Midbrain (tissue), 1 donor: ENCODE measurements at places on chromosomes 4 and X.

DNA sequence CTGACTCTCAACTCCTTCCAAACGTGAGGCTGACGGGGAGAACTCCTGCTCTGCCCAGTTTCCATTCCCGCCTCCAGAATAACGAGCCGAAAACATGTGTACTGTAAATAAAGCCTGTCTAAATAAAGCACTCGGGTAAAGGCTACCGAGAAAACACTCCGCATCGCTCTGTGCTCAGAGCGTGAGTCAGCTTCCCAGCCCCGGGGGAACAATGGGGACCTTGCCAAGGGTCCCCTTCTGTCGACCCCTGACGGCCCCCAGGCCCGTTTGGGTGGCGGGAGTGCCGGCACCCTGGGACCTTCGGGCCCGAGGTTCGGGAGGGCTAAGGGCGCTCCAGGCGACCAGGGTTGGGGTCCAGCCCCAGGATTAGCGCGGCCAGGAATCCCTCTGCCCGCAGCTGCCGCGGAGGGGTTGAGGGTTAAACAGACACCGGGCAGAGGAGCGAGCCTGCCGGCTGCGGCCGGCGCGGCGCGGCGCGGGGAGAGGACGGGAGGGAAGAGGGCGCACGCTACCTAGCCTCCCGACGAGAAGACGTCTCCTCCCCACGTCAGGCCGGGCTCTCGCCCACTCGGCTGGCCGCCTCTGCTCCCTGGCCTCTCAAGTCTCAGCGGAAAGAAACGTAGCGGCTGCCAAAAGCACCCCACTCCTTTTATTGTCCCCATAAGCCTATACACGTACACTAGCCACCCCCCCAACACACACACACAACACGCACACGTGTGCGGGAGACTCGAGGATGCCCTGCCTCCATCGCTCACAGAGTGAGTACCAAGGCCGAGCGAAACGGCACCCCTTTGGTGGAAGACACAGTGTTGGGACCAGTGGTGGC is 85.5 kb downstream of the BCOR start:
- DNase-seq, result no peak

DNA sequence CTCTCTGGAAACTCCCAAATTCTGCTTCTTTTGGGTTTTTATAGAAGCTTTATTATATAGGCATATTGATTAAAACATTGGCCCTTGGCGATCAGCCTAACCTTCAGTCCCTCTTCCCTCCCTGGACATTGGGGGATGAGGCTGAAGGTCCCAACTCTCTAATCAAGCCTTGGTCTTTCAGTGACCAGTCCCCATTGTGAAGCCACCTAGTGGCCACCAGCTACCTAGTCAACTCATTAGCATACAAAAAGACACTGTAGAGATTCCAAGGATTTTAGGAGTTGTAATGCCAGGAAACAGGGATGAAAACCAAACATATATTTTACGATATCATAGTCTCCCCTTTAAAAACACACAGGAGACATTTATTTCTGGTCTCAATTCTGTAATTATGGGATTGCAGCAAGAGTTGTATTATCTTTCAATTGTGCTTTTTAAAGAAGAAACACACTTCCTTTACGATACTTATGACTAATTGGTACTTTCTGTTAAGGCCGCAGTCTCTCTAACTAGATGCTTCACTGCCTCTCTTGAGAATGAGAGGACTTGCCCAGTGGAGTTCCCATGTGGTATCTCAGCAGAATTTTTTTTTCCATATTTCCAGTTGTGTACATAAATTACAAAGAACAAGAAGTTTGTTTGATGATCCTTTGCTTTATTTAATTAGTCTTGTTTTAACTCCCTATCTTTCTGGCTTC is 58.2 kb downstream of the WDR17 start:
- DNase-seq, result peak; percentile 1

- DNase-seq, result no peak
These were observed 54.7 kb upstream of the ANXA10 start for GRCh38 chr4:168037676-168038075.

GRCh38 chr4:36000941-36001557 is 243.3 kb downstream of the ARAP2 start:
- no peak for DNase-seq

- DNase-seq, result peak; percentile 26
These were observed 219.7 kb downstream of the DCLK2 start for GRCh38 chr4:150297861-150298474.

DNA sequence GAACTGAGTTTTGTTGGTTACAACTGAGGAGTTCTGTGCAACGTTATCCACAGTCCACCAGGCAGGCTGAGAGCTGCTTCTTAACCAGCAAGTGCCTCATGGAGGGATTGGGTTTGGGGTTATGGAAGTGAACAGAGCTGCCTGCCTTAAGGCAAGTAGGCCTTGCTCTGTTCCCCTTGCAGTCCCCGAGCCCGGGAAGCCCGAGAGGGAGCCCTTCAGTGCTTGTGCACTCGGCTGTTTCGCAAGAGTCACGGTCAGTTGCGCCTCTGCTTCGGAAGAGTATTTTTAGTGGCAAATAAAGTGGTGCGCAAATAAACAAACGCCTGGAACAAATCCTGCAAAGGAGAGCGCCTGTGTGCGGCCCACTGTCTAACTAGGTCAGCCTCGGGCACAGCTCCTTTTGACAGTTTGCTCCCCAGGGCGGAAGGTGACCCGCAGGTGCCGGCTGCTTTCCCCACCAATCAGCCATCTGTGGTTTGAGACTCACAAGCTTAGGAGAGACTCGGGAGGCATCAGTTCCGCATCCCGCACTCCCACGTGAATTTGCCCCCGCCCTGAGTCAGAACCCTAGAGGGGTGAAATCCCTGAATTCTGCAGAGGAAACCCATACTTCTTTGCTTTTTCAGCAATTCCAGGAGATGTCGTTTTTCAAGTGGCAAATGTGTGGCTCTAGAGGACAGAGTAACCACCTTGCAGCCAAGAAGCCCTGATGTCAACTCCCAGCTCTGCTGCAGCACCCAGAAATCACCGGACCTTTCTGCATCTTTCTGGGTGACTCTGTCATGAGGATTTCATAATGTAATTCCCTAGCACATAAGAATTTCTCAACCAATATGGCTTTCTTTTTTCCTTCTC is 56.8 kb downstream of the LGI2 start:
- DNase-seq, result no peak

GRCh38 chrX:114152130-114152529 is 431.8 kb upstream of the HTR2C start:
- no peak for DNase-seq

DNA sequence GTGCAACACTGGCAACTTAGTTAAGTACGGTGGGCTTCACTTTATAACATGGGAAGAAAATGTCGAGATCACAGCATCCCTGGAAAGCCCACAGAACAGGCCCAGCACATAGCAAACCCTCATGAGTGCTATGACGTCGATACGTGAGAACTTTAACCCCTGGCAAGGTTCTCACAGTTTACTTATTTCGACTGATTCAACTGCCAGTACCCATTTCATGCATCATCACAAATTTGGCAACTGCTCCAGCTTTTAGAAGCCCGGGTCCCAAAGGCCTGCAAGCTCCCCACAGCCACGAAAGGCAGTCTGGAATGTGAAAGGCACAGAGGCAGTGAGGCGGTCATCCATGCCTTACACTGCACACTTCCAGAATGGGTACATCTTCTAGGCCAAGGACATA is 41.2 kb downstream of the RELL1 start:
- no peak for DNase-seq

GRCh38 chr4:40193016-40193571 is 3.7 kb upstream of the RHOH start:
- DNase-seq, result no peak

GRCh38 chr4:176753049-176753448 is 39.7 kb downstream of the VEGFC start:
- DNase-seq, result no peak

DNA sequence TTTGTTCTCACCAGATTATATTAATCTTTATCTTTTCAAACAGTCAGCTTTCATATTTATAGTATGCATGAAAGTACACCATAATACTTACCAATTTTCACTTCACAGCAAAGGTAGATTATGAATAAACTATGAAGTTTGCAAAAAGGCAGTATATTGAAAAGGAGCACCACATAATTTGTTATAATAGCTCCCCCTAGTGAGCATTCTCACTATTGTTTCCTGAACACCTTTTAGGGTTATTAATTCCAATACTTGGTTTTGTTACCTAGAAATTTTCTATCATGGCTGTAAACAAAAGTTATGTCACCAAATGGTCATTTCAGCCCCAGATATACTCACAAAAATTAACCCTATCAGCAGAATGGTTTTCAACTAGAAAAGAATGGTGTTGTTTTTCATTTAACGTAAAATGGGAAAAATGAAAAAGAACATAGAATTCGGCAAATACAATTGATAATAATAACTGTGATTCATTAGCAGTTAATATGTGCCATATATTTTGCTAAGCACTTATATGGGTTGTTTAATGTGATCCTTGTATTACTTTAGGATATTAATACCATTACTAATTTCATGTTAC is 30.2 kb upstream of the NKX6-1 start:
- peak; percentile 12 for DNase-seq

- no peak for DNase-seq
These were observed 347.8 kb upstream of the PITX2 start for GRCh38 chr4:110970642-110971041.

GRCh38 chr4:121336706-121337105 is 44.1 kb downstream of the QRFPR start:
- DNase-seq, result no peak

- DNase-seq, result peak; percentile 25
These were observed 42.7 kb upstream of the RASSF6 start for GRCh38 chr4:73662709-73663546.

DNA sequence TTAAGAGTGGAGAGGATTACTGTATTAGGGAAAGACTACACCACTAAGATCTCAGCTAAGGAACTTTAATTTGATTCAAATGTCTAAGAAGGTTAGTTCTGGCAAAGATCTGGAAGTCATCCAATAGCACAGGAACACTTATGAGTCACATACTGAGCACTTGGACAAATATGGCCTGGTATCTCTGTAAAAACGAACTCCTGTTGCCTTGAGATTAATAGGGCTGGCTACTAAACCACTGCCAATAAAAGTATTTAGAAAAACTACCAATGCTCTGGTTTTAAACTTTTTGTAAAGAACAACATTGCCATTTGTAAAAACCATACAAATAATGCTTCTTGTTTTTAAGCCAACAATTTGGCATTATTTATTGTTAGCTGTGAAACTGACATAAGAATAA is 70.5 kb downstream of the SEC24D start:
- no peak for DNase-seq

GRCh38 chr4:43959976-43960375 is 488.6 kb downstream of the KCTD8 start:
- no peak for DNase-seq

GRCh38 chr4:164204434-164204833 is 549.5 kb upstream of the SMIM31 start:
- no peak for DNase-seq

DNA sequence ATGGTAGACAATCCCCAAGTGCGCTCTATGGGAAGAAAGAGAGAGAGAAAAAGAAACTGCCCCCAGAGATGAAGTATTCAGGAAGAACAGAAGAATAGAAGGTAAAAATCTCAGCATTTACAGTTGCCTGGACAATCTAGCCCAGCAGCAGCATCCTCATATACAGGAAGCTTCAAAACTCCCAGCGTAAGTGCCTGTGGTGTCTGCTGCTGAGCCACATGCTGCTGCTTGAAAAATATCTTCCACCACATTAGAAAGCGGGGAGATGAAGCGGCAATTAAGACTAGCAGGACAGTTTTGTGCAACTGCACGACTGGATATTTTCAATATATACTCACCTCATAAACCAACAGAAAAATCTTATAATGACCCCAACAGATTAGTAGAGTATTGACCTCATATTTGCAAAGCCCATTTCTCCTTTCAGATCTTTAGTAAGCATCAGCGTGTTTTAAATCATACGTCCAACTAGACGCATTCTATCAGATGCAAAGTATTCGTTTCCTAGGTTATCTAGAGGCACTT is 972.0 kb upstream of the TENM3 start:
- no peak for DNase-seq

DNA sequence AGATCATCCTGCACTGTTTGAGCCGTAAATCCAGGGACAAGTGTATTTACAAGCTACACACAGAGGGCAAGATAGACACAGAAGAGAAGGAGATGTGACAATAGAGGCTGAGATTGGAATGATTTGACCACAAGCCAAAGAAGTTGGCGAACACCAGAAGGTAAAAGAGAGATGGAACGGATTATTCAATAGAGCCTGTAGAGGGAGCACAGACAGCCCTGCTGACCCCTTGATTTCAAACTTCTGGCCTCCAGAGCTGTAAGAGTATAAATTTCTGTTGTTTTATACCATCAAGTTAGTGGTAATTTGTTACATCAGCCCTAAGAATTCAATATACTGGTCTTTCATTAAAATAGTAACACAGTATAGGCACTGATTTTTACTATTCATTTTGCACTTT is 447.8 kb downstream of the FAT4 start:
- no peak for DNase-seq

GRCh38 chr4:144611850-144612249 is 34.1 kb upstream of the HHIP start:
- peak; percentile 41 for DNase-seq
